Central memory CD4-positive, alpha-beta T cell (primary cell): ENCODE measurements at places on chromosomes 7 and 10.

- DNase-seq, result no peak
Measured at GRCh38 chr7:102811942-102812678, 63.3 kb downstream of the FAM185A start.

DNA sequence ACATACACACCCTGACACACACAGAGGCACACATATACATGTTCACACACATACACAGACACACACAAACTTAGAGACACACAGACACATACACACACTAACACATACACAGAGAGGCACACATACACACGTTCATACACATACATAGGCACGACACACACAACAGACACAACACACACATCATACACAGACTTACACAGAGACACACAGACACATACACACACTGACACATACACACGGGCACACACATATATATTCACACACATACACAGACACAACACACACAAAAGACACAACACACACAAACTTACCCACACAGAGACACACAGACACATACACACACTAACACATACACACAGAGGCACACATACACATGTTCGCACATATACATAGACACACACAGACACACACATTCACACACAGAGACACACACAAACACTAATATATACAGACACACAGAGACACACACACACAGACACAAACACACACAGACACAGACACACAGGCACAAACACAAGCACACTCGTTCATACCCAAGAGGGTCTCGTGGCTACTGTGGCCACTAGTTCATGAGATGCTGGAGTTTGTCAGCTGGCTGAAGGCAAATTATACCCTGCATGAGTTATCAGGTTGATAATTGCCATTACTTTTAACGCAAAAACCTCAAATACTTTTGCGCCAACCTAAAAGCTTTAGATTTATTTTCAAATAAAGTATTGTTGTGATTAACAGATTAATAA lies 17.7 kb upstream of the KLF6 start:
- DNase-seq, result no peak

DNA sequence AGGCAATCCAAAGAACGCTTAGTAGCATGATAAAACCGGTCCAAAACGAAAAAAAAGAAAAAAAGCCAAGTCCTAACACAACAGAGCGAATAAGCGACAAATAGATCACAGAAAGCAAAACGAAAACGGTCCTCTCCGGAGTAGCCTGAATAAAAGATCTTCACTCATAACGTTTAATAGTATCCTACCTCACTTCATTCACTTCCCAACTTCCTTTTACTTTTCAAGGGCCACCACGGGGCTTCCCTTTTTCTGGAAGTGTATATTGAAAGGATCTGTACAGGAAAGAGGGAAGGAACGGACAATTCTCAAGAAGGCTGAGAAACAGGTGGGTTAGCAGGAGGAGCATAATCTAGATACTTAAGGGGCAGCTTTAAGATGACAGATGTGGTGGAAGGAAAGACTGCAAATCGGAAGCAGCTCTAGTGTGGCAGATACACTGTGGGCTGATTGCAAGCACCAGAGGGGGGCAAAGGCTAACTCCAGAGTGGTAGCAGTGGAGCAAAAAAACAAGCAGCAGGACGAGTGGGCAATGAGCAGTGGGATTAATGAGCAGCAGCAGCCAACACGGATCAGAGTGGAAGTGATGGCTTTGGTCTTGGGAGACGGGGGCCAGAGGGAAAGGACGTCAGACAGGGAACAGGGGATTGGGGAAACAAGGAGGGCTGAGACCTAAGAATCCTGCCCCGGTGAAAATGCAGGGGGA lies 866 bp downstream of the CNOT4 start:
- peak; percentile 25 for DNase-seq

GRCh38 chr7:134565643-134566136 lies 16.8 kb downstream of the AKR1B15 start:
- DNase-seq, result no peak

DNA sequence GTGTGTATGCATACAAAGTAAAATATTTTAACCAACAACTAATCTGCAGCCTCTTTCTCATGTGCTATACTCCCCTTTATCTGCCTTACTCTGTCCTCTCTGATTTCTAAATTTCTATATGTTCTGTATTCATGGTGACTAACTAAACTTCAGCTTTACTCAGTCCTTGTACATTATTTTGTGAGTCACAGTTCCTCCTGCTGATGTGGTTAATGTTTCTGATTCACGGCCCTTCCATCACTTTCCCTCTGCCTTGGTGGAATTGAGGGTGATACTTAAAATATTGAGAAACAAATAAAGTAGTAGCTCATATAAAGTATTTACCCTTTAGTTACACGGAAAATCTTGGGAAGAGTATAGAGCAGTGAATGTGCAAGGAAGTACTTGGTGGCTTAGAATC lies 899.1 kb upstream of the ZWINT start:
- DNase-seq, result no peak

- DNase-seq, result peak; percentile 26
Measured at GRCh38 chr10:50417886-50418830, 166.8 kb upstream of the ASAH2 start.

GRCh38 chr7:50556247-50556991 lies 8.8 kb downstream of the DDC start:
- DNase-seq, result no peak

DNA sequence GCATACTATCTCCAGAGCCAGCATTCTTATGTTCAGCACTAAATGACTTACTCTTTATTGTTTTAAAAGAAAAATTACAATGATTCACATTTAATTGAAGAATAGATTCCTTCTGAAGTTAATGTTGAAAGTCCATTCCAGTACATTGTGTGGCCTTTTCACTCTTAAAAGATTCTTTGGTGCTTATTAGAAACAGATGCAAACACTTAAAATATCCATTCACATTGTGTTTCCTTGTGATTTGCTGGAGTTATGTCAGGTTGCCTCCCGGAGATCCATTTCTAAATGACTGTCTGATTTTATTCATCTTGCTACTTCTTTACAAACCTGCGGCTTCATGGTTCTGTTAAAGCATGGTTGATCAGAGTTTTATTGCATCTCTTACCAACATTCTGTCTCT lies 152.8 kb downstream of the FOXP2 start:
- DNase-seq, result no peak

GRCh38 chr10:61172182-61172926 lies 228.4 kb upstream of the RHOBTB1 start:
- DNase-seq, result no peak

- no peak for DNase-seq
Measured at GRCh38 chr7:102258749-102259107, 27.9 kb upstream of the SH2B2 start.

DNA sequence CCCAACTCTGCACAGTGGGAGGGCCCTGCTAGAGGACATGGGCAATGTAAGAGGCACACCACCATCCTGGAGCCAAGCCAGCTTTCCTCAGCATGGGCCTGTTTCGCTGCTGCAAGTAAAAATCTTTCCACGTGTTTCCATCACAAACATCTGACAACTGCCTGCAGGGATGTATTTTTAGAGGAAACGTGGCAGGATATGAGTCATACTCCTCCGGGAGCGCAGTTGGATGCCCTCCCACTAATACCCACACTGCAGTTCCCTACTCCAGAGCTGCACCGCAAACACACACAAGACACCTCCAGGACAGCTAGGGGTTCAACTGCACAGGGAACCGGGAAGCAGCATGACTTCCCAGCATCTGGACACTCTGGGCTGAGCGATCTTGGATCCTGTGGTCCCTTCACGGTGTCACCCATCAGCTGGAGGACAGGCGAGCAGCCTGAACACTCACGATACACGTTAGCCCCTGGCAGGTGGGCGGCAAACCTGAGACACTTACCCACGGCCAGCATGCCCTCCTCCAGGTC lies 26.1 kb downstream of the PLAC9 start:
- DNase-seq, result no peak
